CD4-positive, alpha-beta T cell treated with Interleukin-1 beta for 1 hour (primary cell): ENCODE measurements at places on chromosomes 2 and 18.

GRCh38 chr2:151556121-151556520 lies 146.4 kb downstream of the RIF1 start:
- DNase-seq: no peak

- DNase-seq: no peak
Observed at GRCh38 chr2:134203175-134203574, 50.7 kb upstream of the MGAT5 start.

GRCh38 chr2:213288913-213289700 lies 4.8 kb downstream of the SPAG16 start:
- DNase-seq: no peak

DNA sequence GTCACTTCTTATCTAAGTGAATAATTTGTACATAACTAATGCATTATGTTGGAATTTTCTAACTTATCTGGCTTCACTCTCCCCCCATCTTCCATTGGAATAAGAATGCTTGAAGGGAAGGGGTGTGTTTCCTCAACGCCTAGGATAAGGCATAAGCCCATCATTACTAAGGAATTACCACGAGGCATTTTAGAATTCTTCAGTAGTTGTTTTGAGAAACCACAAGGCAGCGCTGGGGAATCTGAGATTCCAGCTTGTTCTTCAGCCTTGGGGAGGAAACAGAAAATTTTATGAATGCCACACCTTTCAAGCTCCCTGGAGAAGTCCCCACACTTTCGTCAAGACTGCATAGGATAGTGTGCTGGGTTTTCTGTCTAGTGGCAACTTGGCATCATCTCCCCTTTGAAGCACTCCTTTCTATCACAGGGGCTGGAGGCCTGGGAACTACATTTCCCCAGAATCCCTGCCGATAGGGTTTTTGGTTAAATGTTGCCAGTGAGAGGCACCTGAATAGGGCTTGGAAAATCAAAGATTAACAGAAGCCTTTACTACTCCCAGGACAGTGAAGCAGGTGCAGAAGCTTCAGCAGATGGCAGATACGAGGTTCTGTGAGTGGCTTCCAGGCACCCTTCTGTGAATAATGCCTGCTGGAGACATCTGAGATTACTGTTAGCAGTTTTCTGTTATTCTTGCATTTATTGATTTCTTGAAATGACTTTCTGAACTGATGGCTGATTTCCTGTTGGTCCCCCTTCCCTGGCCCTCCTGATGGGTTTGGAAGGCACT lies 192.7 kb upstream of the REV1 start:
- no peak for DNase-seq

DNA sequence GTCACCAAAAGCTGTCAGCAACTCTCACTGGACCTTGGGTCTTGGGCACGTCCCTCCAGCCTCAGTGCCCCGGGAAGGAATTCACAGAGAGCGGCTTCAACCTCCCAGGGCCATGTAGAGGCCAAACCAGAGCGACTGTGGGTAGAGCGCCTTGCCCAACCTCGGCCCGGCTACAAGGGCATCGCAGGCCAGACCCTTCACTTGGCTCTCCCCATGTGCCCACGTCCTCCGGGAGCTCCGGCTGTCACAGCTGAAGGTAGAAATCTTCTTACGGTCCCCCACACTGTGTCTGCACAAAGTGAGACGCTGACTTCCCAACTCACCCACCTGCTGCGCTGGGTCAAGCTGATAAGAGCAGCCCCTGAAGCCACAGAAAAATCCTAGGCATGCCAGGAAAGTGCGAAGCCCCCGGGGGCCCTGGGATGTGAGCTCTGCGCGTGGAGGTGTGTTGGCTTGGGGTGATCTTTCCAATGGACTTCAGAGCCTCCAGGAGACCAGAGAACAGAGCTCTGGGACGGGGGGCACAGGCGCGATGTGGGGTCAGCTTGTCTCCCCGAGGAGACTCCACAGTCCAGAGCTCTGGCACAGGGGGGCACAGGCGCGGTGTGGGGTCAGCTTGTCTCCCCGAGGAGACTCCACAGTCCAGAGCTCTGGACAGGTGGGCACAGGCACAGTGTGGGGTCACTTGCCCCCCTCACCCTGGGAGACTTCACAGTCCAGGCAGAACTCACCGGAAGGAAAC lies 105.5 kb downstream of the RTP5 start:
- DNase-seq: no peak
